ENCODE measurements at places on chromosomes 3 and 15.

DNA sequence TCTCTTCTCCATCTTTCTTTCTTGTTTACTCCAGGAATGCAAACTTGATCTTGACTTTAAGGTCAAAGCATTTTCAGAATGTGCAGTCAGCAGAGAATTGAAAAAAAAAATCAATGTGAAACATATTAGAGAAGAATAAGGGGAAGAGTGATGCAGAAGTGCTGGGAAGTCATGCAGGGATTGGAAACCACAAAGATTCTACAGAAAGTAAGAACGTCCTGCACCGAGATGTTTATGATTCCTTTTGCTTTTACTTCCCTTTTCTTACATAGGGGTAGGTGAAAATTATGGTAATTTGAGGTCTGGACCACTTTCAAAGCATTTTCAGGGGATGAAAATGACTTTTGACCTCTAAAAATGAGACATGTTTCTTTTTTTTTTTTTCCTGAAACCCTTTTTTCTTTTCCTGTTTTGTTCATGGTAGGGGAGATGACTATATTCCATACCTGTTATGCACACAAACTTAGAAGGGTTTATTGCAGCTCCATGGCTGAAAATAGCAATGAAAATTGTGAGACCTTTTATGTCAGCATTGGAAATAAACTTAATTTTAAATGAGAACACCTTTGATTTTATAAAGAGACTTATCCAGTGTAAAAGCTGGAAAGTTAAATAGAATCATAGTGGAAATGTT is 623.5 kb upstream of the TBL1XR1 start:
- DNase-seq = peak; percentile 17

- no peak for DNase-seq
These were observed 98.5 kb upstream of the C3orf80 start for GRCh38 chr3:160126761-160127160.

GRCh38 chr3:120203016-120203415 is 82.0 kb downstream of the GPR156 start:
- no peak for DNase-seq

- DNase-seq = no peak
These were observed 29.5 kb downstream of the P2RY14 start for GRCh38 chr3:151248772-151249337.

DNA sequence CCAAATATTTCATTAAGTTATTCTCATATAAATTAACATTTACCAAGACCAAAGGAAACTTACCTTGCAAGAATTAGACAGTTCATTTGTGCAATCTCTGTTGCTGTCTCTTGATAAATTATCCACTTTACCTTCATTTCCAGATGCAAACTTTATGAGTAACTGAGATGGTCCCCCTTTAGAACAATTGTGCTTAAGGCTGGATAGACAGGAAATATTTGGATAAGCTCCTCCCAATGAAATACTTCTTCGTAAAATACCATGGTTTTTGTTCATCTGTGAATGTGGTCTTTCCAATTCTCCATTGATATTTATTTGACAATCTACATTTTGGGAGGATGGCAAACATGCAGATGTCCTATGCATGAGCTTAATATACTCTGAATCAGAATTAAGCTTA is 78.2 kb downstream of the NEDD4 start:
- no peak for DNase-seq

DNA sequence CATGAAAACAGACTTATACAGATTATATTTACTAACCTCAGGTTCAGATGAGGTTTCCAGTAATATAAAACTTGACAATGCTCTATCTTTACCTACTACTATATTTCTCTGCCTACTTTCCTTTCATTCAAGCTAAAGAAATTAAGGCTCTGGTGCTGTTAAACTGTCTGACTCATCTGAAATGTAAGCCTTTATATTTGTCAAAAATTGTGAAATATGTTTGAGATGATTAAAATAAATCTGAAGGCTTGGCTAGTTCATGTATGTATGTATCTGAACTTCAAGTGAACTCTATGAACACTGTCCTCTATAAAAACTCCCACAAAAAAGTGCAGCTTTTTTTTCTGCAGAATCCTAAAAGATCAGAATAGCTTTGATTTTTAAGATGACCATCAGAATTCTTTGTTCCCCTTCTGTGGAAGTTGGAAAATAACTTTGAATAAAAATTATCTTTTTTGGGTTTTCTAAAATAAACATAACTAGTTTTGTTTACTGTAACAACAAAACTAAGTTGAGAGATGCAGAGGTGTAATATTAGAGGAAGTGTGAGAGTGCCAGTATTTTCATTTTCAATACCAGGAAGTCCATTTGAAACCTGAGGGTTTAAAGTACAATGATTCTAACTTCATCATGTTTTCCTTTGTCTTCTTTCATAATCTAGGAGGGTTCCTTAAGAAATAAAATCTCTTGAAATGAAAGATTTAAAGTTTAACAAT is 42.2 kb downstream of the ILDR1 start:
- DNase-seq = no peak

DNA sequence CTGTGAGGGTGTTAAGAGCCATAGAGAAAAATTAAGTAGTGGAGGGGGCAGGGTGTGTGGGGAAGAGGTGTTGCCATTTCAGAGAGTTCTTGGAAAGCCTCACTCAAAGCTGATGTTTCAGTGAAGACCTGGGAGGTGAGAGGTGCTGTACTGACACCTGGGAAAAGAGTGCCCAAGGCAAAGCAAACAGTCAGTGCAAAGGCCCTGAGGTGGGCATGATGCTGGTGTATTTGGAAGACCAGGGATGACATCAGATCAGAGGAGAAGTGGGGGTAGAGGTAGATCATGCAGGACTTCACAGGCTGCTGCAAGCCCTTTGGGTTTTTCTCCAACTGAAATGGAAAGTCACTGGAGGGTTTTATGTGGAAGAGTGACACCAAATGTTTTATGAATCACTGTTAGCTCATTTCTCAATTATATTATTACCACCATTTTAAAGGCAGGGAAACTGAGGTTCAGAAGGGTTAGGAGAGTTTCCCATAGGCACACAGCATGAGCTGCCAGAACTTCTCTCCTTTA is 42.8 kb upstream of the SMAD3 start:
- no peak for DNase-seq

GRCh38 chr3:8739757-8740504 is 6.3 kb downstream of the CAV3 start:
- no peak for DNase-seq

- DNase-seq = no peak
These were observed 184.5 kb downstream of the FNDC3B start for GRCh38 chr3:172223870-172224269.

DNA sequence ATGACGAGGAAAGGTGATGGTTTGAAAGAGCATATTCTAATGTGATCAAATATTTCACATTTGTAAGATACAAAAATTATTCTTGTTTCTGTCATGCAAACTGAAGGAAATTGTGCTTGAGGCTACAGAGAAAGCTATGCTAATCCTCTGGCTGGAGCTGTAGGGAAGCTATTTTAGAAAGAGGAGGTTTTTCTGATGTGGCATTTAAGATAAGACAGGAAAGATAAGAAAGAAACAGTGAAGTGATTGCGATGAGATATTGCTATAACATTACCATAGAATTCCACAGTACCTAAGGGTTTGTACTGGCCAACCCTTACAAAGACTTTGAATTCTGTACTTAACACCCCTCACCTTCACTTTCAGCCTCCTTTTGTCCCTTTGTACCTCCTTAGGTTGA is 205.2 kb upstream of the LMCD1 start:
- no peak for DNase-seq

DNA sequence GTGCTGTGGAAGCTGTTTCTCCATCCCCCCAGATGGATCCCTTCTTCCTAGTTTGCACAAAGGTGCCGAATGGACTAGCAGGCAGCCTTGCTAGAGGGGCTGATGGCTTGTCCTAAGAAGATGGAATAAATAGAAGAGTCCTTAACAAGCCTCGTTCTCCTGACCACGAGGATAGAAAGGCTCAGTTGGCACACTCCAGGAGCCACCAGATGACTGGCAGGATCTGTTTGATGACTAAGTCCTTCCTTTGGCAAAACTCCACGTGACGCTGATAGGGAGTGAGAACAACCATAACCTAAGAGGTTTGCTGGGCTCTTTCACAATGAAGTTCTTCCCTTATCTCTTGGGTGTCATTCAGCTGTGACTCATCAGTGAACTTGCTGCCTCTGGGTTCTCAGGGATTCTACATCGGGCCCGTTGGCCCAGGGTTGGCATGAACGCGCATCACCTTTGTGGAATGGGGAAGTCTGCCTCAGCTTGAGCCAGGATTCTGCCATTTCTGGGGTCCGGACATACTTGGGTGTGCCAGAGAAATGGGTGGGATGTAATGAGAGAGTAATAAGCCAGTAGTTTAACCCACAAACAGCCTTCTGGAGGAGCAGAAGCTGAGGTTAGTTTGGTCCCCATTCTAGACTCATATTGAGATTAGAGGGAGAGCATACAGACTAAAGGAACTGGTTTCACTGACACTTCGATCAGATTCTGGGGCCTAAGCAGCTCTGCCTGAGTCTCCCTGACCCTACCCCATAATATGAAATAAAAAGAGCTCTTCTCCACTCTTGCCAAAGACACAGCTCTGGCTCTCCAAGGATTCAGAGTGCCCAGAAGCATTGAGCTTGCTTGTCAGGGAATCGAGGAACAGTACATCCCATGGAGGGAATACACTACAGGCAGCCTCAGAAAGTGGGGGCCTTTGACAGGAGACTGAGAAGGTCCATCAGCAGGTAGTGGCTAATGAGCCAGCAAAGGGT is 2.0 kb upstream of the MELTF start:
- DNase-seq = no peak

- DNase-seq = no peak
These were observed 59.9 kb upstream of the DGKG start for GRCh38 chr3:186421946-186422345.

DNA sequence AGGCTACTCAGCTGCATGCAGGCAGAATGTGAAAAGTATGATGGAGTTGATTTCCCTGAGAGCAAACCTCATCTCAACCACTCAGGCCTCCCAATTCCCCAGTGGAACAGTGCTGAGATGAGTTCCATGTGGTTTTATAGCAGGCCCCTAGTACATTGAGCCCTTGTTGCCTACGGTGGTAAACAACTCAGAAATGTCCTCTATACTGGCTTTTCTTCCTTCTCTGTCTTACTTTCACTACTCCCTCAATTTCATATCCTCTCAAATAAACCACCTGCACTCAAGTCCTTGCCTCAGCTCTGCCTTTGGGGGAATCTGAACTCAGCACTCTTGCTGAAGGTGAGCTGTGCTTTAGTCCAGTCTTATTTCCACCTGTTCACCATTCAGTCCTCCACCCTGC is 399.9 kb downstream of the PDCD6IP start:
- no peak for DNase-seq

- no peak for DNase-seq
These were observed 54.7 kb downstream of the FAM98B start for GRCh38 chr15:38508647-38509046.

DNA sequence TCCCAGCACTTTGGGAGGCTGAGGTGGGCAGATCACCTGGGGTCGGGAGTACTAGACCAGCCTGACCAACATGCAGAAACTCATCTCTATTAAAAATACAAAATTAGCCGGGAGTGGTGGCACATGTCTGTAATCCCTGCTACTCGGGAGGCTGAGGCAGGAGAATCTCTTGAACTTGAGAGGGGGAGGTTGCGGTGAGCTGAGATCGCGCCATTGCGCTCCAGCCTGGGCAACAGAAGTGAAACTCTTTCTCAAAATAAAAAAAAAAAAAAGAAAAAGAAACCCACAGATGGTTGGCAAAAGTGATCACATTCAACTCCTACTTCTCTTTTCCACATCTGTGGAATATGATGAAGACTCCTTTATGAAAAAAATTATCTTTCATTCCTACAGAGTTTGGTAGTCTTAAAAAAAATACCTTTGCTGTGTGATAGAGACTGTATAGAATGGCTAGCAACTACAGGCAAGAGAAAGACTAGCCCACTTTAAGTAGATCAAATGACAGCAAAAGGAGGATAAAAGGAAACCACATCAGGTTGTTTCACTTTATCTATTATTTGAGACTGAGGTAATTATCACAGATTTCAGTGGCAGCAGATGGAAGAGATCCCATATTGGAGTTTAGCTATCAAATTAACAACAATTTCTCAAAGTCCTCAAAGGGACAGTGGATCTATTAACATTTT is 172.9 kb upstream of the TSPAN3 start:
- DNase-seq = no peak

GRCh38 chr3:9241956-9242355 is 7.5 kb downstream of the SRGAP3 start:
- no peak for DNase-seq

DNA sequence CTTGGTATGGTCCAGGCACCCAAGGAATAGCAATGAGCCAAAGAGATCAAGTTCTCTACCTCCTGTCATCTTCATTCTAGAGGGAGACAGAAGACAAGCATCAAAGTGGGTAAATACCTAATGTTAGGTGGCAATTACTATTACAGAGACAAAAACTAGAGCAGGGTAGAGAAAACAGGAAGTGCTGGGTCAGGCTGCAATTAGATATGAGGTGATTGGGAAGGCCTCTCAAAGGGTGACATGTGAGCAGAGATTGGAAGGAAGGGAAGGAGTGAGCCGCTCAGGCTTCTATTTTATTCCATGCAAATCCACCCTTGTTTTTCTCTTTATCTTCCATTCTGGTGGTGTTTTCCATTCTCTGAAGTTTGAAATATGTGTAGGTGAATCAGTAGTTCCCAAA is 37.4 kb downstream of the EBLN2 start:
- no peak for DNase-seq

DNA sequence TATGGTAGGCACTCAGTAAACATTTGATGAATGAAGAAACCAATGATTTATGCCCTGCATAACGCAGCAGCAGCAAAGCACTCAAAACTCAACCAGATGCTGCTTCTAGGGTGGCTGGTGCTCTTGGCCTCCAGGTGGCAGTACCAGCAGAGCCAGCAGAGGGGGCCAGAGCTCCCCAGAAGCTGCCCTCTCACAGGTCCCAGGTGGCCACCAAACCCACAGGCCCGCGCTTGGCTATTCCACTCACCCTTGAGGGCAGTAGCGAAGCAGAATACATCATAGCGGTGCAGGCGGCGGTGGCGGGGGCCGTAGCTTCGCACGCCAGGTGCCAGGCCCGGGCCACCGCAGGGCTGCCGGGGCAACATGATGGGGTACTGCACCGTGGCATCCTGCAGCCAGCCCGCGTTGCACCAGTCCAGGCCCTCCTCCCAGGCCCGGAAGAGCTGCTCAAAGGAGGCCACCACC is 16.6 kb downstream of the HAPLN3 start:
- peak; percentile 28 for DNase-seq

- DNase-seq = no peak
These were observed 32.7 kb downstream of the RNF13 start for GRCh38 chr3:149845570-149846244.

- no peak for DNase-seq
These were observed 16.5 kb upstream of the CYP11A1 start for GRCh38 chr15:74383695-74384565.

DNA sequence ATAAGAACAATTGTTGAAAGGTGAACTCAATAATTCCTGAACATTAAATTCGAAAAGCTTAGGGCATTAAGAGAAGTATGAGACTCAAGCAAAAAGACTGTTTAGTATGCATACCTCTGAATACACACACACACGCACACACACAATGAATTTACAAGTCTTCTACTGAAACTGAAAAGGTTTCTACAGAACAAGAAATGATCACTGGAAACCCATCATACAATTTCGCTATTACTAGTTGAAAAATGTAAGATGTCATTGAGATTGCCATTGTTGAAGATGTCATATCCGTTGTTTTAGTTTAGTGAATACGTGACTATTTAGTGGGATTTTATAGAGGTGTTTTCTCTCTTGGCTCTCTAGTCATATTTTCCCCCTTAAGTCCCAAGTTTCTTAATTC is 106.8 kb downstream of the FOXB1 start:
- no peak for DNase-seq

All from retina (tissue), 1 donor.